Left lobe of liver (tissue), 2 donors: ENCODE measurements at places on chromosomes 5 and 9. TPM values are rescaled to one million over a fixed set of nuclear protein-coding genes. Genes with fewer than 3 reads are reported as not detected.

GGTA1 gene
- total RNA-seq = 1.2 TPM

PANK3 gene
- 41.3 TPM for total RNA-seq

STPG3 gene
- not detected for total RNA-seq

LOX gene
- total RNA-seq = 2.1 TPM

MRPS27 gene
- 23.9 TPM for total RNA-seq

PCDHB4 gene
- total RNA-seq = 0.35 TPM

CAVIN4 gene
- total RNA-seq = 0.13 TPM

LCN1 gene
- not detected for total RNA-seq

PCDHB5 gene
- 0.33 TPM for total RNA-seq

FOXI1 gene
- not detected for total RNA-seq

TAF11L11 gene
- not detected for total RNA-seq

HTR1A gene
- not detected for total RNA-seq

CDKN2B-AS1 gene
- total RNA-seq = not detected

TEK gene
- 4.4 TPM for total RNA-seq

EDIL3 gene
- 0.20 TPM for total RNA-seq

DND1 gene
- total RNA-seq = 1.8 TPM

FIBCD1 gene
- total RNA-seq = not detected

HK3 gene
- 10.6 TPM for total RNA-seq

ARHGEF28 gene
- 14.4 TPM for total RNA-seq

TAF11L10 gene
- total RNA-seq = not detected

OR5C1 gene
- total RNA-seq = not detected

GOLGA1 gene
- 12.6 TPM for total RNA-seq

TAS2R1 gene
- total RNA-seq = not detected

NR2F1 gene
- 10.2 TPM for total RNA-seq

TEX48 gene
- total RNA-seq = not detected

TUSC1 gene
- total RNA-seq = 4.2 TPM

CBY3 gene
- not detected for total RNA-seq
